ENCODE measurements at places on chromosomes 7 and 10.
A peak's percentile ranks its signal among the peaks of the same experiment; 100 is the strongest.

GRCh38 chr7:105672801-105673200 lies 91.5 kb upstream of the EFCAB10 start:
- H3K36me3 ChIP-seq: no peaks in the 10 kb centered on the region
- no peaks in the 10 kb centered on the region for H3K27me3 ChIP-seq
- DNase-seq: no peak
- H3K4me1 ChIP-seq: peaks cover 47% of the 10 kb centered on the region
- H3K4me3 ChIP-seq: no peak overlapping the region

- DNase-seq: no peak
- no peaks in the 10 kb centered on the region for H3K36me3 ChIP-seq
Observed at GRCh38 chr10:124517461-124517860, 55.8 kb downstream of the LHPP start.

DNA sequence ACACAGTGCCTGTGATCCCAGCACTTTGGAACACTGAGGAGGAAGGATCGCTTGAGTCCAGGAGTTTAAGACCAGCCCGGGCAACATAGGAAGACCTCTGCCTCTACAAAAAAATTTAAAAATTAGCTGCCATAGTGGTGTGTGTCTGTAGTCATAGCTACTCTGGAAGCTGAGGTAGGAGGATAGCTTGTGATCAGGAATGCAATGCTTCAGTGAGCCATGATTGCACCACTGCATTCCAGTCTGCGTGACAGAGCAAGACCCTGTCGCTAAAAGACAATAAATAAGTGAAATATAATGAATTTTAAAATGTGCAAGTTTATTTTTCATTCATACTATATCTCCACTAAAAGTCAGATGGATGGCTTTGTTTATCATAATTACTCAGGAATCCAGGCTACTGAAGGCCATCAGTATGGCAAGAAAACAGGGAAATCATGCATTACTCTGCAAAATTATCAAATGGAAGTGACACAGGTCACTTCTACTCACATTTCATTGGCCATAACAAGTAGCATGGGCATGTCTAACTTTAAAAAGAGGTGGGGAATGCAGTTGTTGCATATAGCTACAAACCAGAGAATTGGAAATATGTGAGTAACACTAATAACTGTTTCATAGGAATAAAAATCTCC lies 32.9 kb upstream of the FAM3C start:
- H3K4me3 ChIP-seq: no peak overlapping the region
- no peak overlapping the region for H3K27ac ChIP-seq
- peaks cover 10% of the 10 kb centered on the region for H3K4me1 ChIP-seq
- H3K36me3 ChIP-seq: peaks cover 9% of the 10 kb centered on the region
- H3K27me3 ChIP-seq: no peaks in the 10 kb centered on the region

- peaks cover 15% of the 10 kb centered on the region for H3K4me1 ChIP-seq
- peak overlapping the region; percentile 42 for H3K27ac ChIP-seq
- H3K4me3 ChIP-seq: no peak overlapping the region
- H3K27me3 ChIP-seq: no peaks in the 10 kb centered on the region
- no peak for DNase-seq
Observed at GRCh38 chr10:63573068-63573697, 52.0 kb downstream of the REEP3 start.

DNA sequence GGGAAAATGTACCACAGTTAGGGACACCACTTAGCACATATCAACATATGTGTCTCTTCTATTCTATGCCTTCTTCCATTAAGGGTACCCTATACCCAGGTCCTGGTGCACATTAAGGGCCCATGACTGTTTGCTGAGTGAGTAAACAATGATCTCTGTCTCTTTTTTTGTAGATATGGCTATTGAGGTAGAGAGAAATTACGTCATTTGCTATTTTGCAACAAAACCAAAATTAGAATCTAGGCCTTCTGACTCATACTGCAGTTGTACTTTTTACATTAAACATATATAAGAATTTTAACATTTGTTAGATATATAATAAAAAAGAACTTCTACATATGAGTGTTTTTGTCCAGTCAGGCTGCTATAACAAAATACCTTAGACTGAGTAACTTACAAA lies 683.2 kb upstream of the LRRN3 start:
- H3K27me3 ChIP-seq: no peaks in the 10 kb centered on the region
- H3K4me3 ChIP-seq: no peak overlapping the region
- no peaks in the 10 kb centered on the region for H3K36me3 ChIP-seq
- no peak for DNase-seq

DNA sequence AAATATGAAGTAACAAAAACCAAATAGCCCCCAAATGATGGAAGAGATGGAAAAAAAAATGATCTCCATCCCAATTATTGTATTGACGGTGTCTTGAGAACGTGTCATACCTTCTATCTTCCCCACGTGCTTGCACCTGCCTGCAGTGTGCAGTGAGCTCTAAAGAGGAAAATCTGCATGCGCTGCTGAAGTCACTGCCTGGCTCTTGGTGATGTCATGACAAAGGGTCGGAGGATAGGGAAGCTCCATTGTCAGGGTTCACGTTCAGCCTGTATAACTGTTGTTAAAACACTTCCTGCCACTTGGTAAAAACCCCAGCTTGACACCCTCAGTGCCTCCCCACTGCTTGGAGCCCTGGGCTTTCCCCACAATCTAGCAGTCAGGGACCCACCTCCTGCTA lies 549.2 kb upstream of the MKI67 start:
- H3K27ac ChIP-seq: no peak overlapping the region
- H3K4me3 ChIP-seq: no peak overlapping the region
- H3K4me1 ChIP-seq: no peaks in the 10 kb centered on the region
- no peaks in the 10 kb centered on the region for H3K36me3 ChIP-seq
- H3K27me3 ChIP-seq: no peaks in the 10 kb centered on the region

- peaks cover 7% of the 10 kb centered on the region for H3K4me1 ChIP-seq
- no peaks in the 10 kb centered on the region for H3K27me3 ChIP-seq
- no peak overlapping the region for H3K4me3 ChIP-seq
- no peak for DNase-seq
- H3K36me3 ChIP-seq: peaks cover 30% of the 10 kb centered on the region
Observed at GRCh38 chr7:36956814-36957213, 232.5 kb upstream of the AOAH start.

- DNase-seq: no peak
- no peaks in the 10 kb centered on the region for H3K4me1 ChIP-seq
- H3K36me3 ChIP-seq: no peaks in the 10 kb centered on the region
- H3K4me3 ChIP-seq: no peak overlapping the region
Observed at GRCh38 chr10:25261558-25261957, 86.8 kb downstream of the GPR158 start.

GRCh38 chr7:49091519-49091918 lies 167.2 kb downstream of the CDC14C start:
- no peaks in the 10 kb centered on the region for H3K36me3 ChIP-seq
- no peaks in the 10 kb centered on the region for H3K27me3 ChIP-seq
- DNase-seq: no peak

DNA sequence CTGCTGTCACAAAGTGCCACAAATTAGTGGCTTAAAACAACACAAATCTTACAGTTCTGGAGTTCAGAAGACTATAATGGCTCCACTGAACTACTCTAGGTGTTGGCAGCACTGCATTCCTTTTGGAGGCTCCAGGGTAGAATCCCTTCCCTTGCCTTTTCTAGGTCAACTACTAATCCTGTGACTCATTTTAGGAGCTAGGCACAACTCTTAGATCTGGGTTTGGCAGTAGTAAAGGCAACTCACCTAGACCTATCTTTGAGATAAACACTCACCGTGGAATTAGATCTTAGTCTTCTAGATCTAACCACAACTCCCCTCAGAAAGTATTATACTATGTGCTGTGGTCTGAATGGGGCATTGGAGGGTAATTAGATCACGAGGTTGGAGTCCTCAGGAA lies 60.4 kb downstream of the ANKIB1 start:
- peaks cover 15% of the 10 kb centered on the region for H3K36me3 ChIP-seq
- no peaks in the 10 kb centered on the region for H3K4me1 ChIP-seq
- no peaks in the 10 kb centered on the region for H3K27me3 ChIP-seq
- no peak for DNase-seq

GRCh38 chr7:139853506-139854123 lies 24.6 kb downstream of the TBXAS1 start:
- DNase-seq: no peak
- H3K4me1 ChIP-seq: peaks cover 16% of the 10 kb centered on the region
- H3K27me3 ChIP-seq: no peaks in the 10 kb centered on the region
- no peak overlapping the region for H3K4me3 ChIP-seq
- H3K27ac ChIP-seq: no peak overlapping the region
- H3K36me3 ChIP-seq: no peaks in the 10 kb centered on the region

GRCh38 chr7:157900011-157900410 lies 563.2 kb downstream of the DNAJB6 start:
- H3K4me1 ChIP-seq: no peaks in the 10 kb centered on the region
- H3K36me3 ChIP-seq: no peaks in the 10 kb centered on the region
- no peak overlapping the region for H3K27ac ChIP-seq
- peaks cover 1% of the 10 kb centered on the region for H3K27me3 ChIP-seq

DNA sequence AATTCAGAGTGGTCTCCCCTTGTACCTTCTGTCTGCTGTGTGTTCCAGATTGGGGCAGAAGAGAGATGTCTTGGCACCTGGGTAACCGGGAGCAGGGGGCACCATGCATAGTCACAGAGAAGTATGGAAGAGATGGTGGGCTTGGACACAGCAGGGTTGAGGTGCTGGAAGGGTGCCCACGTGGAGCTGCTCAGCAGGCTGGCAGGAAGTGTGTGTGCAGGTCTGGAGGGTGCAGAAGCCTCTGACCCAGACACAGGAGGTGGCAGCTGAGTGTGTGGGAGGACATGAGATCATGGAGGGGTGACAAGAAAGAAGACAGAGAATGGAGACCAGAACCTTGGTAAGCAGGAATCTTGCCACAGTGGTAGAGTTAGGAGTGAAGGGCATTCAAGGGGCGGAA lies 42.3 kb upstream of the DUSP5 start:
- H3K4me3 ChIP-seq: peak overlapping the region; percentile 2
- DNase-seq: peak; percentile 62
- H3K36me3 ChIP-seq: peaks cover 4% of the 10 kb centered on the region
- H3K27ac ChIP-seq: peak overlapping the region; percentile 74

GRCh38 chr10:83222832-83223742 lies 916.2 kb upstream of the GHITM start:
- H3K27ac ChIP-seq: no peak overlapping the region
- H3K4me1 ChIP-seq: no peaks in the 10 kb centered on the region
- no peaks in the 10 kb centered on the region for H3K27me3 ChIP-seq
- no peak overlapping the region for H3K4me3 ChIP-seq
- H3K36me3 ChIP-seq: no peaks in the 10 kb centered on the region

GRCh38 chr7:157555313-157555712 lies 218.5 kb downstream of the DNAJB6 start:
- no peak overlapping the region for H3K27ac ChIP-seq
- no peak overlapping the region for H3K4me3 ChIP-seq
- H3K36me3 ChIP-seq: no peaks in the 10 kb centered on the region
- no peak for DNase-seq

GRCh38 chr10:73650537-73651331 lies 5.1 kb downstream of the SYNPO2L start:
- H3K27ac ChIP-seq: no peak overlapping the region
- H3K4me1 ChIP-seq: peaks cover 11% of the 10 kb centered on the region
- no peaks in the 10 kb centered on the region for H3K27me3 ChIP-seq

GRCh38 chr10:61760943-61761824 lies 98.5 kb downstream of the CABCOCO1 start:
- H3K36me3 ChIP-seq: peaks cover 4% of the 10 kb centered on the region
- DNase-seq: no peak
- H3K27me3 ChIP-seq: no peaks in the 10 kb centered on the region
- no peak overlapping the region for H3K27ac ChIP-seq
- H3K4me3 ChIP-seq: no peak overlapping the region

DNA sequence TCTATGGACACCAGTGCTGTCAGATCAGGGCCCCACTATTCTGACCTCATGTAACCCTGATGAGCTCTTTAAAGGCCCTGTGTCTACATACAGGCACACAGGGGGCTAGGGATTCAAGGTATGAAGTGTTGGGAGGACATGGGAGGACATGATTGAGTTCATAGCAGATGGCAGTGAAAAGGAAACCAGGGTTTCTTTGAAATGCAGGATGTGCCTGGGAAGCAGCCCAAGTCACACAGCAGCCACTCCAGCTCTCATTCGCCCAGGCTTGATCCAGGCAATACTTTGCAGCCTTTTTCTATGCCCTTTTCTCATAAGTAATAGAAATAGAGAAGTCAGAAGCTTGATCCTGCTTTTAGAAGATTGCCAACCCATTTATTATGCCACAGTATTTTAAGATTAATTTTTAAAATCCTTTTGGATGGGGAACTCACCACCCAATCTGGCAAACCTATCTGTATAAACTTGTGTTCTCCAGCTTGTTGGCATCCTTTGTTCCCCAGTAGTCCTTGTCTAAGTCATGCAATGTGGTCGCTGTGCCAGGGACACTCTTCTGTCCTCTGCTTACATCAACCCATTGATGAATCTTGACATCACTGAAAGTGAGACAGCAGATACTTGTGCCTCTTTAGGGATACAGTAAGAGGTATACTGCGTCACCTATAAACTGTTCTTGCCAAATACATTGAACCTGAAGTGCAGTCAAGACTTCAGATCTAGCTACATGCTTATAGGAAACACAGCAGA lies 95.0 kb downstream of the TAF3 start:
- DNase-seq: no peak
- no peaks in the 10 kb centered on the region for H3K36me3 ChIP-seq
- H3K27me3 ChIP-seq: no peaks in the 10 kb centered on the region
- H3K4me1 ChIP-seq: no peaks in the 10 kb centered on the region

DNA sequence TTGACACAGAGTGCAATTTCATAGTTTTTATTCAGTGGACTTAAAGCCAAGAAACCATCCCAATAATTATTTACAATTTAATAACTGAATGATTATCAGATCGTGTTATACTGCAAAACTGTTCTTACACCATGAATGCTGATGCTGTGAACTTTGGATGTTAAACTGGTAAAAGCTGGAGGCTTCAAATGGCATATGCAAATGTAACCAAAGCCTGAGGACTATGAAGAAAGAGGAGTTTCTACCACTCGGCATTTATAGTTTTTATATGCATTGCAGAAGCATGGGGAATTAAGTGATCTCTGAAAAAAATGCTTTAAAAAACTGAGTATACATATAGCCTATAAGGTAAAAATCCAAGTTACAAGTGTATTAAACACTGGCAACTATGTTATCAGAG lies 42.4 kb downstream of the RNF32 start:
- no peak overlapping the region for H3K27ac ChIP-seq
- no peak overlapping the region for H3K4me3 ChIP-seq
- H3K27me3 ChIP-seq: no peaks in the 10 kb centered on the region
- no peak for DNase-seq
- H3K4me1 ChIP-seq: peaks cover 9% of the 10 kb centered on the region

- H3K36me3 ChIP-seq: peaks cover 3% of the 10 kb centered on the region
- peaks cover 4% of the 10 kb centered on the region for H3K27me3 ChIP-seq
- H3K4me3 ChIP-seq: no peak overlapping the region
- H3K4me1 ChIP-seq: no peaks in the 10 kb centered on the region
- no peak for DNase-seq
Observed at GRCh38 chr10:69492091-69492745, 41.0 kb downstream of the TSPAN15 start.

GRCh38 chr10:110597476-110597875 lies 30.0 kb downstream of the SMC3 start:
- H3K27ac ChIP-seq: no peak overlapping the region
- H3K4me3 ChIP-seq: no peak overlapping the region
- H3K36me3 ChIP-seq: peaks cover 47% of the 10 kb centered on the region
- no peak for DNase-seq
- H3K4me1 ChIP-seq: peaks cover 1% of the 10 kb centered on the region

Data from activated CD8-positive, alpha-beta memory T cell treated with anti-CD3 and anti-CD28 coated beads, Interleukin-2, amount 10 ng/mL, durations not matched to agents 7 days and 5 days (primary cell).